ENCODE measurements at places on chromosomes 5 and 9.

- no peak for DNase-seq
Observed at GRCh38 chr5:5285906-5286305, 136.6 kb upstream of the ICE1 start.

DNA sequence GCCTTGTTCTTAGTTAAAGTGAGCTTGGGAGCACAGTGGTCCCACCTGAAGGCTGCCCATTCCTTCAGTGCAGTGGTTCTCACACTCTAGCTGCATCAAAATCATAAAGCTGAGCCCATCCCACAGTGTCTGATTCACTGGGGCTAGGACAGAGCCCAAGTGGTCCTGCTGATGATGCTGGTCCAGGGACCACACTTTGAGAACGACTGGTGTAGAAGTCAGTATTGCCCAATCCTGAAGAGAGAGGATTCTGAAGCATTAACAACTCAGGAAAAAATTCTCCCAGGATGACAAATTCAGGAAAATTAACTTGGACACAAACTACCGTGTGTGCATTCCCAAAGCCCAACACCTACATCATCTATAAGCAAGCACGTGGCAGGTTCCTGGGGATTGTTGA, 176.2 kb downstream of the GABBR2 start:
- DNase-seq = no peak

GRCh38 chr9:1713841-1714240, 301.3 kb upstream of the SMARCA2 start:
- no peak for DNase-seq

DNA sequence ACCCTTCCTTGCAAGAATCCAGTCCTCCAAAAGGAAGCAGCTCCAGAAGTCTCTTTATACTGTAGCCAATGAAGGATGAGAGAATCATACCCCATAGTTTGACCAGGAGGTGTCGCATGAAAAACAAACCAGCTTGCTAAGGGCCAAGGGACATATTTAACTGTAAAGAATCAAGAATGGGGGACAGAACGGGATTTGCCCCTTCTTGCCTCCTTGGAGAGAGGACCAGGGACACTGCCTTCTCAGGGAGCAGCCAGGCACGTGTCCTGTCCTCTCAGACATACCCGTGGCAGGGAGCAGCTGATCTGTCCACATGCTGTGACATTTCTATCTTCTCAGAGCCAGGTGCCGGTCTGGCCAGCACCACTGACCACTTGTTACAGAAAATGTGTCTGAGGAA, 11.7 kb downstream of the PRUNE2 start:
- no peak for DNase-seq

DNA sequence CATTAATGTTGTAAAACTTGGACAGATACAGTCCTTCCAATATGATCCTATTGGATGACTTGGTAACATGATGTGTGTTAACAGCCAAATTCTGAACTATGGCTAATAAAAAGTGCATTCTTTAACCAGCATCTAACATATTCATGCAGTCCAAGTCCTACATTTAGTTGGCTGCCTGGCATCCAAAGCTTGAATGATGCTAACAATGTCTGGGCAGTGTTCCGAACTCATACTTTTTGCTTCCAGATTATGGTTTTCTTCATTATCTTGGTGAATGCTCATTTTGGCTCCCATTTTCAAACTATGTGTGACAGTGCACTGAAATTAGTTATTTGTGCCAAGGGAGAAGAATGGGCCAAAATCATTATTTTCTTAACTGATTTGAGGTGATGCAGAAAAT, 2.8 kb downstream of the FAM174A start:
- no peak for DNase-seq

- DNase-seq = no peak
Observed at GRCh38 chr5:97355775-97356174, 172.7 kb upstream of the RIOK2 start.

DNA sequence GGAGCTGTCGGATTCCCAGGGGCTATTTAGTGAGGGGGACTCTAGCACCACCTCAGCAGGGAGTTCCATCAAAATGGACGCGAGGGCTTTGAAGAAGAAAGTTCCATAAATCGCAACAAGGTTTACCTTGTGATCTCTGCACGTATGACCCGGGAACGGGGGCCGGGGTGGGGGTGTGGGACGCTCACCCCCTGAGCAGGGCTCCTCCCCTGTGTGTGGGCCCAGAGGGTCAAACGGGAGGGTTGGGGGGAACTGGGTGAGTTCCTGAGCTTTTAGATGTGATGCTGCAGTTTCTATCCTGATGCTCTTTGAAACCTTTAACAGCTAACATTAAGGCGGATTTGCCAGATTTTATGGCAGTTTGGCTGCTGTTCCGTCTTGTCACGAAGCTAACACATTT, 18.9 kb upstream of the LRRC14B start:
- DNase-seq = no peak

DNA sequence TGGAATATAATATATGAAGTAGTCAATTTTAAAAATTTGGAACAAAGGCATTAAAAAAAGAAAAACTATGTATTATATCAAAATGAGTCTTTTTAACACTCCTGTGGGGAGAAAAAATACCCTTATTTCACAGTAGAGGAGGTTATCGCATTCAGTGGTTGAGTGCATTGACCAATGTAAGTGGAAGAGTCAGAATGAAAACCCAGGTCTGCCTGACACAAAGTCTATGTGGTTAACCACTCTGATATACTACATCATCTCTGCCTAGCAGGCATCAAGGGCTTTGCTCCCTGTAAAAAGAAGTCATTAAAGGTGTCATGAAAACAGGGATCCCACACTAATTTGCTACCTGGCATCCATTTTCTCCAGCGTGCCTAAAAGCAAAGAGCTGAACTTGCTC, 417.2 kb upstream of the C9orf72 start:
- DNase-seq = no peak

- no peak for DNase-seq
Observed at GRCh38 chr5:59588922-59589321, 304.6 kb downstream of the PDE4D start.

DNA sequence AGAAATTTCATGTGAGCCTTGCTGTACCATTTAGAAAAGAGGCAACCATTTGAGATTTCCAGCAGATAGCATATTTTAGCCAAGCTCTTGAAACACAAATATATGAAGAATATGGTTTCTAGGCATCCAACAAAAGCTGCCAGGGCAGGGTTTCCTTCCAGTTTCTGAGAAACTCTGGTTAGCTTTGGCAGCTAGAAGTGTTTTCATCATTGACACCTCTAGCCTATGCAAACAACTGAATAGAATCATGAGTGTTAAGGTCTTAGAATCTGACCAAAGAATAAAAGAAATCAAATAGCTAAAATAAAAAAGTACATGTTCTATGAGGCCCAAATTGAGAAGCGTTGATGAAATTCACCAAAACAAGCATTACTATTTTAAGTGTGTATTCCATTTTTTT, 188.1 kb downstream of the TMEM167A start:
- DNase-seq = no peak

DNA sequence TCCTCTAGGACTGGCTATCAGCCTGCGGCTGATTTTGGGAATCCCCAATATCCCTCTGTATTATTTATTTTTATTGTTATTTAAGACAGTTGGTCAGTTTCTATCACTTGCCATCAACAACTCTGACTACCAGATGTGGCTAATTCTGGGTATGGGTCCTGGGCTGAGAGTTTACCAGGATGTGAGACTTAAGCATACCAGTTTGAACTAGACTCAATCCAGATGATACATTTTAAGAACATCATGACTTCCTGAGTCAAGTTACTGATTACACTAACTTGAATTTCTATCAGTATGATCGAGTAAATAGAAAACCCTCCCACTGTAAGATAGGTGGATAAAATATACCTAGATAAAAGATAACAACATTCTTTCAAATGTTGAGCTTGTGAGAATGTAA, 634.0 kb downstream of the MAT2B start:
- no peak for DNase-seq

- DNase-seq = no peak
Observed at GRCh38 chr9:135770203-135770535, 68.2 kb downstream of the KCNT1 start.

- DNase-seq = no peak
Observed at GRCh38 chr9:92971776-92972175, 24.5 kb downstream of the FGD3 start.

- peak; percentile 16 for DNase-seq
Observed at GRCh38 chr5:137218471-137218870, 280.7 kb downstream of the SPOCK1 start.

DNA sequence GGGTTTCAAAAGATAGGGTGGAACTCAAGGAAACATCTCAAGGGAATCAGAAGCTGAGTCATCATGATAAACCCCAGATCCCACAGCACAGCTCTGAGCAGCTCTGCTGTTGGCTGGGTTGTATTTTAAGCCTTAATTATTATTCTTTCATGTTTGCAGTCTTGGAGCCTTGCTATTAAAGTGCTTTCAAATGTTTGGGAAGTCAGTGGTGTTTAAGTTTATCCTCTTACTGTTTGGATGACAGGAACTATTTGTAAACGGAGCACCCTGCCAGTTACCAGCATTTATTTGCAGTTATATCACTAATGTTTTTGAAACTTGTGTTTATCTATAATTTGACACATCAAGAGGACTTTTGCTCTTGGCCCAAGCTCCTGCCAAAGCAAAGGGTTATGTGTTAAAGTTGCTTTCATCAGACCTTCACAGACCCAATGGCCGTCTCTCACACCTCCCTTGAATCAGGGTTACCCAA, 141.1 kb upstream of the SPDL1 start:
- DNase-seq = no peak

DNA sequence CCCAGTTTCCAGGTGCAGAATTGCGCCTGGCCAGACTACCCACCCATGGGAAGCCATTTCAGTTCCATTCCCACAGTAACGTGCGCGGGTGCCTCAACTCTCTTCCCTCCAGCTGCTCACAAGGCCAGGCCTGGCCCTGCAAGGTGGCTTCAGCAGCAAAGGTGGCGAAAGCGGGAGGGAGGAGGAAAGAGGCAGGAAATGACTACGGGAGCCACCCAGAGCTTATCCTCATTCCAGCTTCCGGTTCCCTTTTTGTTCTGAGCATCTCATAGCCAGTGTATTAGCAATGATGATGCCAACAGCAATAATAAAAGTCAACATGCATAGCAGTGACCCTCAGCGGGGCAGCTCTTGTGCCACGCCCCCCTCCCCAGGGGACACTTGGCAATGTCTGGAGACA, 101.5 kb upstream of the BOD1 start:
- no peak for DNase-seq

DNA sequence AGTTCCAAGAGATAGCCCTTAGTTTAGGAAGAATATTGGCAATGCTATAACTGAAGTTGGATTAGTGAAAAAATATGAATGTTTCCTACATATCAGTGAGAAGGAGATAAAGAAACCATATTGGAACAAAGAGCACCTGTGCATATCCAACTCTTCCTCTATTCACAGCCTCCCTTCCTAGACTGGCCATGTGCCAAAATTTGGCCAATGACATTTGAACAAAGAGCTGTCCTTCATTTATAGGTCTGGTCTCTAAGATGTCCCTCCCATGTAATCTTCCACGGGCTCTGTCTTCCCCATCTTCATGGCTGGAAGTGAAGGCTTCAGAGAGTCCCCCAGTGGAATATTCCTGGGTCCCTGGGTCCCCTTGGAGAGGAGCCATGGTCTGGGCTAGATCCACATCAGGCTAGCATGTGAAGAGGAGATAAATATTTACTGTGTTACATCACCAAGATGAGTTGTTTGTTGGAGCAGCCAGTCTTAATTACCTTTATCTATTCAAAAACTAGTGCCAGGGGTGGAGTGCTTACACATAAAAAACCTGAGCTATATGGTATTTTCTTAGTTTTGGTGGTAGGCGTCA, 190.0 kb upstream of the S1PR3 start:
- no peak for DNase-seq

GRCh38 chr9:4084435-4084818, 215.4 kb downstream of the GLIS3 start:
- no peak for DNase-seq

- DNase-seq = no peak
Observed at GRCh38 chr9:107360098-107360497, 77.0 kb downstream of the RAD23B start.

DNA sequence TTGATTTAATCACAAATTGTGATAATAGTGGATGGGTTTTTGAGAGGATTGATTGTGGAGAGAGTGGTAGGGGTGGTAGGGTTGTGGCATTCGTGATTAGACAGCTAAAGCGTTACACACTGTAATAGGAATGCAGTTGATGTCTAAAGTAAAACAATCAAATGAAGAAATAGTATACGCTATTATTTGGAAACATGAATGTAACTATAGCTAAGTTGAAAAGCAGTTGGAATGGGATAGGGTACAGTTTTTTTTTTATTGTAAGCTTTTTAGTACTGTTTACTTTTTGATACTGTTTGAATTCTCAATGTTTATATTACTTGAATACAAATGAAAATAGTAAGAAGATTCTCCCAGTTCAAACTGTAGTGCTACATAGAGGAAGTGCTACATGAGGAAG, 51.8 kb downstream of the RANBP17 start:
- DNase-seq = no peak

All from amygdala (tissue), 56 donors.